Hematopoietic multipotent progenitor cell (in vitro differentiated cells): ENCODE measurements at places on chromosomes 5 and 9. TPM values are rescaled to one million over a fixed set of nuclear protein-coding genes. Genes with fewer than 3 reads are reported as not detected.

Gene LVRN
- total RNA-seq = not detected

Gene GRXCR2
- not detected for total RNA-seq

Gene IFNA5
- total RNA-seq = not detected

Gene SLC34A3
- not detected for total RNA-seq

Gene TMEFF1
- total RNA-seq = 0.54 TPM

Gene SEC61B
- total RNA-seq = 88.1 TPM

Gene PCDHB10
- under 0.01 TPM for total RNA-seq

Gene REEP2
- 2.7 TPM for total RNA-seq

Gene FAM120AOS
- 31.0 TPM for total RNA-seq

Gene MEF2C
- total RNA-seq = 98.0 TPM

Gene DEPDC1B
- 3.8 TPM for total RNA-seq

Gene AGXT2
- total RNA-seq = not detected

Gene KLHL3
- total RNA-seq = 13.7 TPM

DNA sequence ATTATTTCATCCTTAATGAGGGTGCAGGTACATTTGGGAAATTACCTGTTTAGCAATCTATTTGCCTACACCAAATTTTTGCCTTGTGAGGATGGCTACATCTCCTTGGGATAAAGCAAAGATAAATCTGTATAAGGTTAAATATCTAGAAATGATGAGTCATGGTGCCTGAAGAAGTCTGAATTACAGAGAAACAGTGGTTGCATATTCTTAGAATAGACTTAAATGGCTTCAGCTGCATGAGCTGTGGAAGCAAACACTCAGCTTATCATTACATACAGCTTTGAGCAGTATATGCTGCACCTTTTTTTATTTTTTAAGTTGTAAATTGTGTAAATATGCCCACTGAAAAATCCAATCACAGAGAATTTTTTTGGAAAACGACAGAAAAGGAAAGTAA is 153.5 kb downstream of the RAPGEF6 start:
- no peak for DNase-seq

GRCh38 chr5:9775339-9775738 is 145.2 kb upstream of the TAS2R1 start:
- no peak for DNase-seq

- no peak for DNase-seq
These were observed 120.6 kb downstream of the HMHB1 start for GRCh38 chr5:143932584-143932983.

DNA sequence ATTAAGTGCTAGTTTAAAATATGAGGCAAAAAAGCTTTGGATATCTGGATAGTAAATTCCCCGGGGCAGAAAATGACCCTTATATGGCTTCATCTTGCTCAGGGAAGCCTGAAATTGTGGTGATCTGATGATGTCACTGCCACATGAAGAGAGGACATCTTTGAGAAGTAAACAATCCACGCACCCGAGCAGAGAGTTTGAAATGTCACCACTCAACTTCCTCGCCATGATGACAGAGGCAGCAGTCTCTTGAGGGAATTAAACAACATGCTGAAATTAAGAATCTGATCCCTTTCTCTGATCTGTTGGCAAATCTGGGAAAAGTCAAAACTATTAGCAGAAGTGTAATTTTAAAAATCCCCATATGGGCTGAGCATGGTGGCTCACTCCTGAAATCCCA is 110.0 kb downstream of the TLE1 start:
- DNase-seq = no peak

DNA sequence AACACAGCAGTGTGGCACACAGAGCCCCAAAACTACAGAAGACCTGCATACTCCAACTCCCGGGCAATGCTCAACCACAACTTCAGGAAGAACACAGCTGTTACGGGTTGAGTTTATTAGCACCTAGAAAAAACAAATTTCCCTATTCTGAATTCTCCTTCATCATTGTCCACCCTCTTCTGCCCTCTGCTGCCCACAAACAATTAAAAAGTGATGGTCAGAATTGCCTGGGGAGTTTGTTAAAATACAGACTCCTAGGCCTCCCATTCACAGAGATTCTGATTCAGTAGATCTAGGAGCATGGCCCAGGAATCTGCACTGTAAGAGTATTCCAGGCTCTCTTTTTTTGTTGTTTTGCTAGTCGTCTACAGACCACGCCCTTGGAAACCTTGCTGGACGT is 310.6 kb downstream of the NDUFS4 start:
- DNase-seq = no peak

DNA sequence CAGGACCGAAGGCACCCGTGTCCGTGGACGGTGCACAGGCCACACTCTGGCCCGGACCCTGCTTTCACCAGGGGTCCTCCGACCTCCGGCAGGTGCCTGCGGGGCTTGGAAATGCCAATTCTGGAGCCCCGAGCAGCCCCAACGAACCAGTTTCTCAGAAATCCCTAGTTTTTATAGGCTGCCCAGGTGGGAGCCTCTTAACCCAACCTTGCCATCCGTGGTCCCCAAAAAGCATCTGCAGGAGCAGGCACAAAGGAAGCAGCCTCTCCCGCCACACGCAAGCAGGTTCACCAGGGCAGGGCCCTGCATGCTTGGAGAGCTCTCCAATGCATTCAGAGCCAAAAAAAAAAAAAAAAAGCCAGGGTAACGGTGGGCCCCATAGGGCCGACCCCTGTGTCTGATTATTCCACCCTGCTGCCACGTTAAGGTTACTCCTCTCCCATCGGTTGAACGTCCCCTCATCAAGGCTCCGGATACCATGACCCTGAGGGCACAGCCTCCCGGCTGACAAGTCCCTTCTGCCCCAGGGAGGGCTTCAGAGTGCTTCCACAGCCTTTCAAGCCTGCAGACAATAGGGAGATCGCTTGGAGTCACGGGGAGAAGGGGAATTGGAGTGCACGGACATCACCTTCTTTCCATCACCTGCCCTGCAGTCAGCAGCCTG is 796 bp upstream of the TPRN start:
- DNase-seq = no peak

DNA sequence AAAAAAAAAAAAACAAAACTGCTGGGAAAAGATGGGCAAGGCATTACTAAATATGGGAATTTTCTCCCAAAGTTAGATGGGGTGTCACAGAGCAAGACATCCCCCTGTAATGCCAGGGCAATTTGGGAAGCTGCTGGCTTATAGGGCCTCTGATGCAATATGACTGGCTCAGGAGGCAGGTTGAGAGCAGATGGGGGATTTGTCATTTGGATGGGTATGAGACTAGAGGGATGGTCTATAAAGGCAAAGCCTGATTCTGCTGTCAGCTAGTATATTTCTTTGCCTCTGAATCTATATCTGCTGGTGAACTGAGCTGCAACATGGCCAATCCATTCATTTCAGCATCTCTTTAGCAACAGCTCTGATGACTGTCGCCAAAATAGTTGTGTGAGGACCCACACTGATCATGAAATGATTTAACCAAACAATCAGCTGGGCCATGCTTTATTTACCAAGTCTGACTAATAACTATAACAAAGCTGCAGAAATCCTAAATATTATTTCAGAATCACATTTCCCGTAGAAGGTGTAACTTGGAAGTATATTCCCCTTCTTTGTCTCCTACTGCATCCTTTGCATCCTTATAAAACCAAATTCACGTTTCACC is 455.1 kb upstream of the ZNF608 start:
- no peak for DNase-seq

- no peak for DNase-seq
These were observed 733.8 kb downstream of the BRINP1 start for GRCh38 chr9:118635416-118635815.

DNA sequence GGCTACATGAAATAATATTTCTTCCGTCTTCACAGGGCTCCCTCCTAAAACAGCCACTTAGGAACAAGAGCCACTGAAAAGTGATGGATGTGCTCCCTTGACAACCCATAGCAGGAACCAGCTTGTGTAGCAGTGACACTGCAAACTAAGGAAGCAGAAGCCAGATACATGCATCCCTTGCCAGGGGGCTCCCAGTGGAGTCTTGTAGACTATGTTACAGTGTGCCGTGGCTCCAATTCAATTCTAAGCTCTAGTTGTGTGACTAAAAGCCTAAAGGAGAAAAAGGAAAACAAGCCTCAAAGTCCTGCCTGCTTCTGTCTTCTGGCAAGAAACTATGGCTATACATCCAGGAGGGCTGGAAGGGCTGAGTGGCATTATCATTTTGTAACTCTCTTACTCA is 12.2 kb upstream of the TAF1L start:
- no peak for DNase-seq

- DNase-seq = no peak
These were observed 17.1 kb downstream of the LVRN start for GRCh38 chr5:115979201-115980041.

DNA sequence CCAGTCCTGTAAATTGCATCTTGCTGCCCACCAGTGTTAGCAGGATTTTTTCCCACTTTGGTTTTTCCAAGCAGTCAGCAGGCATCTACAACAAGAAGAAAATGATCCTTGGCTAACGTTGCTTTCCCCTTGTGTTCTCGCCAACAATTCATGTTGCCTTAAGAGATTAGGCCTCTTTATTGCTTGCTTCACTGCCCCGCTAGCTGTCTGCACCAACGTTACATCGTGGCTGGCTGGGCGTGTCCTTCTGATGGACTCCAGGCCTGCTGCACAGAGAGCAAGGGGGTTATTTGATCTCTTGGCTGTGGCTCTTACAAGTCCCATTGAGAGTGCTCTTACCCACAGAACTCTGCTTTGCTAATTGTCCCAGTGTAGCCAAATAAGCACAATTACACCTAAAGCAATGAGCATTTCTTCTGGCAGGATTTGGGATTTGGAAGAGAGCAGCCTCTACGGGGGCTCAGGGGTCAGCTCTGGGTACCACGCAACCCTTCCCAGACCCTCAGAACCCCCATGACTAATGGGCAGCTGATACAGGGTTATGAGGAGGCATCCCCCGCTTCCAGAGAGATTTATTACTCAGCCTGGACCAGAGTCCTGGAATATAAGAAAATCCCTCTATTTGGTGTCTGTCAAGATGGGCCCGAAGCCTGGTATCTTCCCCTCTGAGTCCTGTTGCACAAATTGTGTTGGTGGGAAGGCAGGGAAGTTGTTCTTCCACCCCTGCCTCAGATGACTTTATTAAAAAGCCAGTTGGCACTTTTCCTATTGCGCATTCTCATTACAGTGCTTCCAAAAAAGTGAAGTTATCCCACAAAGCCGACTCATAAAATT is 17.6 kb downstream of the DCANP1 start:
- no peak for DNase-seq

DNA sequence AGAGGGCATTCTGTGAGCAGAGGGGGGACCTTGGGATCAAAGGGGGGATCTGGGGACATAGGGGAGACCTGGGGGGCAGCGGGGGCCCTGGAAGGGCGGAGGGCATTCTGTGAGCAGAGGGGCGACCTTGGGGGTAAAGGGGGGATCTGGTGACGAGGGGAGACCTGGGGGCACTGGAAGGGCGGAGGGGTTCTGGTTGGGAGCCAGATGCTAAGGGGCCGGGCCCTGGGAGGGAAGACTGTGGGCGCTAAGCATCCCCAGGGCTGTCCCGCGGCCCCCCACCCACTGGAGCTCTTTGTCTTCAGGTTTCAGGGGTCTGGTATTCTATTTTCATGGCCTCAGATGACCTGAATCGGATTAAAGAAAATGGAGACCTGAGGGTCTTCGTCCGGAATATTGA is 748 bp downstream of the LCN9 start:
- DNase-seq = no peak

DNA sequence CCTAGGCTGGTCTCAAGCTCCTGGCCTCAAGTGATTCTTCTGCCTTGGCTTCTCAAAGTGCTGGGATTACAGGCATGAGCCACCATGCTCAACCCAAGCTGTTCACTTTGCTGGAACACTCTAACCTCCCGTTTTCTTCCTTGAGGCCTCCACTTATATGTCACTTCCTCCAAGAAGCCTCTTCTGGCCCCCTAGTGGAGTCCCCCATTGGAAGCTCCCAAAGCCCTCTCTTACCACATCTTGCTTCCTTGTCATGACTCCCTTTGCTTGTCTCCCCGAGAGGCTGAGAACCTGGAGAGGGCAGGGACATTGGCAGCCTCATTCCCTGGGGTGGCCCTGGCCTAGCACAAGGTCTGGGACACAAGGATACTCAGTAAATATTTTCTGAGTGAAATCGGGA is 80.8 kb downstream of the PDE6A start:
- DNase-seq = no peak

GRCh38 chr9:131320031-131320685 is 30.6 kb downstream of the PLPP7 start:
- DNase-seq = no peak

DNA sequence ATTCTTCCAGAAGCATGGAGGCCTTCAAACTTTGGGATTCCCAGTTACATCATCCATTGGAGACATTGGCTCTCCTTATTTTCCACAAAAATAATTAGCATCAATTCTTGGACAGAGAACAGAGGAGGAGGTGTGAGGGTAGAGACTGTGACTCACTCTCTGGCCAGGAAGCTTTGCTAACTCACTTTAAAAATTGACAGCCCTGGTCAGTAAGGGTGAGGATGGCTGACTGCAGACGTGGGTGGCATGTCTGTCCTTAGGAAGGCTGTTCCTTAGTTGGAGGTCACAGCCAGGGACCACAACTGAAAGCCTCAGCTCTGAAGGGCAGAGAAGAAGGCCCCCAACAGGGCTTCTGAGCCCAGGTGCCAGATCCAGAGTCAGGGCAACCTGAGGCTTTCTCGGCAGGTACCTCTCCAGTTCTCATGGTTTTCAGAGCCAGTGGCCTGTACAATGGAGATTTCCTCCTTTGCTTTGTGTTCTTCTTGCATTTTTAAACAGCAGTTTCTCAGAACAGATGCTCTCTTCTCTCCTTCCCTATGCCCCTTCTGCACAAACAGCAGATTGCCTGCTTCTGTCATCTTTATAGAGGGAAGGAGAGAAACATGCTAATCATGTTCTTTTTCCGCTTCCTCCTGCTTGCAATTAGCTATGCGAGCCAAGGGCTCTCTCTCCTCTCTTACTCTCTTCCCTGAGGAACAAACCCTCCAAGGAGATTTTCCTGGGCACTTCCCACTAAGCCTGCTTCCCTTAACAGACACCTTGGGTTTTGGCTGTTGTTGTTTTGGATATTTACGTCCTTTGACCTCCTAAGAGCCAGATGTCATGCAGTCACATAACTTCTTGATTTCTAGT is 92.5 kb upstream of the ZNF366 start:
- no peak for DNase-seq

- no peak for DNase-seq
These were observed 185.6 kb upstream of the POU5F2 start for GRCh38 chr5:93926831-93927620.

- DNase-seq = no peak
These were observed 48.8 kb downstream of the RASGEF1C start for GRCh38 chr5:180160215-180160614.

- no peak for DNase-seq
These were observed 1151.8 kb downstream of the CDH12 start for GRCh38 chr5:21701317-21701716.

GRCh38 chr5:179385914-179386313 is 40.7 kb upstream of the ADAMTS2 start:
- DNase-seq = no peak

- DNase-seq = no peak
These were observed 535.8 kb downstream of the CYLC2 start for GRCh38 chr9:103530934-103531333.

DNA sequence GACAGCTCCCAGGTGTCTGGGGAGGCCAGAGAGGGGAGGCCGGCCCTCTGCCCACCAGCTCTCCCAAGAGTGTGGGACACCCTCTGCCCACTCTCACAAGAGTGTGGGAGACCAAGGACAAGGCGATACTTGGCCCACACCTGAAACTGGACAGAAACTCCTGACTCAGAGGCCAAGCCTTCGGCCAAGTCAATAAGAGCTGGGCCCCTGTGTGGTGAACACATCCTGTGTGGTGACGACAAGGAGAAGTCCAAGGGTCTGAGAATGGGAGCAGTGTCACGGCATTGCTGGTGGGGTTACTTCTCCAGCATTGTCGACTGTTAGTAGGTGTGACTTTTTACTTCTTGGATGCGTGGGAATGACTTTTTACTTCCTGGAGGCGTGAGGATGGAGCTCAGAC is 14.6 kb upstream of the F2RL1 start:
- DNase-seq = no peak

GRCh38 chr5:5423586-5423985 is 1.1 kb downstream of the ICE1 start:
- no peak for DNase-seq
